NCI-H1694 (cell line): ENCODE measurements at places on chromosomes 3 and 15.

DNA sequence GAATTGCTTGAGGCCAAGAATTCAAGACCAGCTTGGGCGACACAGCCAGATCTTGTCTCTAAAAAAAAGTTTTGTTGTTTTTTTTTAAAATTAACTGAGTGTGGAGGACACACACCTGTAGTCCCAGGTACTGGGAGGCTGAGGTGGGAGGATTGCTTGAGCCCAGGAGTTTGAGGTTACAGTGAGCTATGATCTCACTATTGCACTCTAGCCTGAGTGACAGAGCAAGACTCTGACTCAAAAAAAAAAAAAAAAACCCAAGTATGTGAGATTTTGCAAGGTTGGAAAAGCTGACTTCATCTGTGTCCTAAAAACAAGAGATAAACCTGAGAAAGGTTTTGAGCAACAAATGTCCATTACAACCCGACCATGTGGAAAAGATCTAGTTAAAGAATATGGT lies 5.4 kb upstream of the TOPBP1 start:
- no peak for DNase-seq

DNA sequence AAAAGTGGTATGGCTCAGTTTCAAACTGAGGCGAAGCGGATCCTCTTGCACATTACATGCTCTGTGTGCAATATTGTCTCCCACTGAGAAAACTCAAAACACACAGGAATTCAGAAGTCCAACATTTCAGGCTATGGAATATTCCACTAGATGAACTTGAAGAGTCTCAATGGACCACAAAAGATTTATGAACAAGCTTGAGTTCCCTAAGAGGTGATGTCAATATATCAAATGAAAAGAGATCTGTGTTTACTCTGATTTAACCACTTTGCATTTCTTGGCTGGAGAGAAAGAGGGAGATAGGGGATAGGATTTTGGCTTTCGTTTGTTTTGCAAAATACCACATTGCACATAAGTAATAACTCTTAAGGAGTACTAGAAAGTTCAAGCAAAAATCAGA lies 20.3 kb downstream of the PDZRN3 start:
- no peak for DNase-seq

- DNase-seq, result no peak
Measured at GRCh38 chr15:63722204-63722808, 111.4 kb downstream of the HERC1 start.

- no peak for DNase-seq
Measured at GRCh38 chr3:30314757-30315325, 291.6 kb upstream of the TGFBR2 start.

GRCh38 chr3:10770547-10770946 lies 45.5 kb upstream of the SLC6A11 start:
- DNase-seq, result no peak

GRCh38 chr3:132911741-132912415 lies 126.3 kb upstream of the TMEM108 start:
- no peak for DNase-seq

DNA sequence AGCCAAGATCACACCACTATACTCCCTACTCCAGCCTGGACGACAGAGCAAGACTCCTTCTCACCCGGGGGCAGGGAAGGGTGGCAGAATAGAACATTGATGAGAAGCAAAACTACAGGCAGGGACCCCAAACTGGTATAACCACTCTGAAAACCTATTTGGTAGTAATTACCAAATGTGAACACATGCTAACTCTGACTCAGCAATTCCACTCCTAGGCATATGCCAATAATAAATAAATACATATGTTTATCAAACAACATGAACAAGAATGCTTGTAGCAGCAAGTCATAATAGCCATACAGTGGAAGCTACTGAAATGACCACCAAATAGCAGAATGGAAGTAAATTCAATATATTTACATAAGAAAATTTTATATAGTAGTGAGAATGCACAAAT lies 31.0 kb upstream of the USP50 start:
- DNase-seq, result no peak

DNA sequence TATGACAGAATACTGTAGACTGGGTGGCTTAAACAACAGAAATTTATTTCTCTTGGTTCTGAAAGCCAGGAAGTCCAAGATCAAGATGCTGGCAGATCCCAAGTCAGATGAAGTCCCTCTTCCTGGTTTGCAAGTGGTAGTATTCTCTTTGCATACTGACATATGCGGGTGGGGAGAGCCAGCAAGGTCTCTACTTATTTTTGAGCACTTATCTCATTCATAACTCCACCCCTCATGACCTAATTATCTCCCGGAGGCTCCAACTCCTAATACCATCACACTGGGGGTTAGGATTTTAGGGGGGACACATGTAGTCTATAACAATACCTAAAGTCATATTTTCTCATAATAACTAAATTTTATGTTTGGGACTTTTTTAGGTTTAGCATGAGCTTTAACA lies 65.3 kb downstream of the BLM start:
- DNase-seq, result no peak

GRCh38 chr15:82537351-82537908 lies 2.8 kb downstream of the RPS17 start:
- no peak for DNase-seq

- no peak for DNase-seq
Measured at GRCh38 chr15:87576486-87577176, 679.9 kb downstream of the NTRK3 start.

- DNase-seq, result no peak
Measured at GRCh38 chr3:151307131-151307530, 9.5 kb downstream of the GPR87 start.

- no peak for DNase-seq
Measured at GRCh38 chr3:20015525-20015924, 3.5 kb upstream of the PP2D1 start.

DNA sequence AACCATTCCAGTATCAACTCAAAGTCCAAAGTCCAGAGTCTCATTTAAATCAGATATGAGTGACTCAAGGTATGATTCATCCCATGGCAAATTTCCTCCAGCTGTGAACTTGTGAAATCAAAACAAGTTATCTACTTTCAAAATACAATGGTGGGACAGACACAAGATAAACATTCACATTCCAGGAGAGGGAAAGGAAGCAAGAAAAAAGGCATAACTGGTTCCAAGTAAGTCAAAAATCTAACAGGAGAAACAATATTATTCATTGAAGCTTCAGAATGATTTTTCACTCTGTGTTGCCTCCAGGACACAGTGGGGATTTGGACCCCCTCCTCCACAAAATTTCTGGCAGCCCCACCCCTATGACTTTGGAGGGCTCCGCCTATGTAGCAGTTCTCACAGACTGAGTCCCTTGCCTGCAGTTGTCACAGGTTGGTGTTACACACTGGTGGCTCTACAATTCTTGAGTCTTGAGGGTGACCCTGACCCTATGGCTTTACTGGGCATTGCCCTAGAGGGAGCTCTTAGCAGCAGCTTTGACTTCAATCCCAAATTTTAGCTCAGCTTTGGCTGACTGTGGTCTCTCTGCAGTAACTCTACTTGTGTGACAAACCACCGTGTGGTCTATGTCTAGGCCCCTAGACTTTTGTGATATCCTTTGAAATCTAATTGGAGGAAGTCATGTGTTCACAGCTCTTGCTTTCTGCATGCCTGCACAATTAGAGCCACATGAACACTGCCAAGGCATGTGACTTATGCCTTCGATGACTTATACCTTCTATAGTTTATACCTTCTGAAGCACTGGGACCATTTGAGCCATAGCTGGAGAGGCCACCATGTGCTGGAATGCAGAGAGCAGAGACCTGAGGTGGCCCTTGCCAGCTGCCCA lies 644.2 kb downstream of the GRM7 start:
- DNase-seq, result no peak

- DNase-seq, result no peak
Measured at GRCh38 chr3:175619369-175619768, 760.2 kb downstream of the NAALADL2 start.

DNA sequence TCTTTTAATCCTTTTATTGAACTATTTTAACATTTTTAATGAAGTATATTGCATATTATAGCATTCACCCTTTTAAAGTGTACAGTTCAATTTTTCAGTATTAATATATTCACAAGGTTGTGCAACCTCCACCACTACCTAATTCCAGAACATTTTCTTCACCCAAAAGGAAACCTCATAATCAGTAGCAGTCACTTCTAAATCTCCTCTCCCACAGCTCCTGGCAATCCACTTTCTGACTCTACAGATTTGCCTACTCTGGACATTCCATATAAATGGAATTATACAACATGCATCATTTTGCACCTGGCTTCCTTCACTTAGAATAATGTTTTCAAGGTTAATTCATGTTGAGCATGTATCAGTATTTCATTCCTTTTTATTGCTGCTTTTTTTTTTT lies 55.0 kb upstream of the HRH1 start:
- DNase-seq, result no peak

GRCh38 chr3:46372492-46373359 lies 2.0 kb downstream of the CCR5 start:
- no peak for DNase-seq

- DNase-seq, result no peak
Measured at GRCh38 chr3:194253270-194253669, 97.9 kb downstream of the CPN2 start.

DNA sequence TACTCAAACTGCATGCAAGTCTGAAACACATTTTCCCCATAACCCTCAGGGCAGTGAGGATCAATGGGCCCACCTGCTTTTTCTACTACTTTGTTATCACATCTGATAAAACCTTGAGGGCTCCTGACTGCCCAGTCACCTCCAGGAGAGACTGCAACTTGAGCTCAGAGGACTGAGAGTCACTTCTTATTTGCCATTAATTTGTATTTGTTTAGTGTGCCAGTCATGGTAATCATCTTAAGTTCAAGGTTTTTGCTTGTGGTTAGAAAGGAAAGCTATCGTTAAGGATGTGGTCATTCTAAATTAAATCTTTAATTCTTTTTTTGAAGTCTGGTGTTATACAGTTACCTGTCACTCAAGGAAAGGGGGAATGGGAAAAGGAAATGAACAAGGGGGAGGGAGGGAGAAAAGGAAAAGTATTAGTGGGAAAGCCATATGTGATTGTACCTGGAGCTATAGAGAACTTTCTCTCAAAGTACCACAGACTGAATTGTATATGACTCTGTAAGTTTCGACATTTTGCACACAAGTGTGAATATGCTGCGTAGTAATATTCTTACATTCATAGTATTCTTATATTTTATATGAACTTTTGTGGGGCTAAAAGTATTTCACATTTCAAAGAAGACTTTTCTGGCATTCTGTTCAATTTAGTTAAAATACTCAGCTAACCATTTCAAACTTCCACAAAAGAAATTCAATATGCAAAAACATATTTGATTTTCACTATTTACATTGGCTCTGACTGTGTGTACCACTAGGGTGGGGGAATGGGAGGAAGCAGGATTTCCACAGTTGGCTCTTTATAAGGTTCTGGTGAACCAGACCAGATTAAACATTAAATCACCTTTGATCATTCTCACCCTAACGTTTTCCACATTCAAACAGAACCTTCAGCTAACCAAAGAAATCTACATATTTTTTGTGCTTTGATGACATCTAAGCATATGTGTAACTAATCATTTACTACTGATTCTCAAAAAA lies 166.5 kb upstream of the ATP11B start:
- no peak for DNase-seq

- no peak for DNase-seq
Measured at GRCh38 chr3:95442766-95443165, 1371.6 kb upstream of the EPHA6 start.

DNA sequence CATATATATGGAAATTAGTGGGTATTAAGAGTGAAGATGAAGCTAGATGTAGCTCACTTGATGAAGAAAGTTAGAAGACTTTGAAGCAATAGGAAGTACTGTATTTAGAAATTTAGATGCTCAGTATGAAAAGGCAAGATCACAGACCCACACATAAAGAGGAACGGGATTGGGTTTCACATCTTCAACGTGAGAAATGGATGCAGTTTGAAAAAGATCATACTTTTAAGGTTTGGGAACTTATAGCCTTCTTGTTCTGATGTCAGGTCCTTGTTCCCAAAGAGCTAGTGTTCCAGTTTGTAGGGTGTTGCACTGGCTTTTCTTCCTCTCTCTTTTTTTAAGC lies 16.7 kb downstream of the AP3S2 start:
- no peak for DNase-seq

GRCh38 chr3:77407441-77407840 lies 367.5 kb downstream of the ROBO2 start:
- DNase-seq, result no peak

- DNase-seq, result no peak
Measured at GRCh38 chr15:62115847-62116246, 49.1 kb downstream of the C2CD4A start.

- no peak for DNase-seq
Measured at GRCh38 chr3:16849229-16849628, 35.5 kb upstream of the PLCL2 start.

DNA sequence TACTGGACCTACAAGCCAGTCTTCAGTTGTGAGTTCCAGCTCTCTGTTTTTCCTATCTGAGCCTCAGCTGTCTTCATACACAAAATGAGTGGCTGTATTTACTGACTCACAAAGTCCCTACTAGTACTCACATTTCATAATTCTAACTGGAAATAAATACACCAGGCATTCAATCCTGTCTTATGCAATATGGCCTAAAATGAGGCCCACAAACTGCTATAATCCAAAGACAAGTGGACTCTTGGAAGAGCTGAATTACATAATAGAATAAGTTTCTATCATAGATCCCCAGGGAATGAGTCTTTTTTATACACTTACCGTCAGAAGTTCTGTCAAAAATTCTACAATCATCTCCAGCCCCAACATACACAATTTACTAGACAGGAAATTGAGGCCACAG lies 211.9 kb downstream of the LRRN1 start:
- no peak for DNase-seq

GRCh38 chr3:29683018-29683993 lies 402.4 kb downstream of the RBMS3 start:
- no peak for DNase-seq

DNA sequence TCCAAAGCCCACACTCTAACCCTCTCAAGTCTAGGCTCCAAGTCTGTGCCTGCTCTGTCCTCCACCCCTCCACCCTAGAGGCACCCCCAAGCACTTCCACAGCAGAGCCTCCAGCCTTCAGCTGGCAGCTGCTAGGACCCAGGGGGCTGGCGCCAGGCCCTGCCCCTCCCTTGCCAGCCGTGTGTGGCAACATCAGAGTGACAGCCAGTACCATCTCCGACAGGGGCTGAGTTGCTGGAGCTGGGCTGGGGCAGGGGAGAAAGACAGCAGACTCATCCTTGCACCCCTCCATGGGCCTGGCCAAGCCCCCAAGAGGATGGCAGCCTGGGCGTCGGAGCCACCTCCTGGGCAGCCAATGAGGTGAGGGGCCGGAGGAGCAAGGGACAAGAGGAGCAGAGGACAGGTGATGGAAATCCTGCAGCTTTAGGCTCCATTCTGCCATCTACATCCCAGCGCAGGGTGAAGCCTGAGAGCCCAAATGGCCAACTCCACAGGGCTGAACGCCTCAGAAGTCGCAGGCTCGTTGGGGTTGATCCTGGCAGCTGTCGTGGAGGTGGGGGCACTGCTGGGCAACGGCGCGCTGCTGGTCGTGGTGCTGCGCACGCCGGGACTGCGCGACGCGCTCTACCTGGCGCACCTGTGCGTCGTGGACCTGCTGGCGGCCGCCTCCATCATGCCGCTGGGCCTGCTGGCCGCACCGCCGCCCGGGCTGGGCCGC lies at the start of gene GPR62:
Gene GPR62, plus strand, starts transcription at position 207 of the 718 bp plus-strand sequence. Its CDS starts 272 bp downstream, at position 479.
- peak; percentile 36 for DNase-seq

- no peak for DNase-seq
Measured at GRCh38 chr15:35748105-35748504, 202.1 kb upstream of the DPH6 start.

- no peak for DNase-seq
Measured at GRCh38 chr3:72282918-72283317, 498.0 kb upstream of the PROK2 start.

- no peak for DNase-seq
Measured at GRCh38 chr15:36696196-36696595, 116.8 kb downstream of the CDIN1 start.

- no peak for DNase-seq
Measured at GRCh38 chr3:132009241-132009640, 25.6 kb downstream of the CPNE4 start.
